ENCODE measurements at places on chromosomes 3 and 15. TPM values are rescaled to one million over a fixed set of nuclear protein-coding genes. Genes with fewer than 3 reads are reported as not detected.

GPR171 gene
- 23.2 TPM for total RNA-seq

ATP10A gene
- 65.5 TPM for total RNA-seq

INAFM2 gene
- 6.3 TPM for total RNA-seq

GP9 gene
- total RNA-seq, result not detected

TMEM40 gene
- total RNA-seq, result not detected

DTX3L gene
- total RNA-seq, result 50.7 TPM

LMAN1L gene
- 0.58 TPM for total RNA-seq

IL17RB gene
- total RNA-seq, result 2.4 TPM

SUSD5 gene
- total RNA-seq, result not detected

SLC38A3 gene
- total RNA-seq, result 0.53 TPM

GOLGA8Q gene
- not detected for total RNA-seq

WDR72 gene
- not detected for total RNA-seq

ARPP21 gene
- not detected for total RNA-seq

C3orf20 gene
- 0.19 TPM for total RNA-seq

DCLK3 gene
- total RNA-seq, result not detected

BMF gene
- 7.1 TPM for total RNA-seq
